ENCODE measurements at places on chromosomes 4 and X.

DNA sequence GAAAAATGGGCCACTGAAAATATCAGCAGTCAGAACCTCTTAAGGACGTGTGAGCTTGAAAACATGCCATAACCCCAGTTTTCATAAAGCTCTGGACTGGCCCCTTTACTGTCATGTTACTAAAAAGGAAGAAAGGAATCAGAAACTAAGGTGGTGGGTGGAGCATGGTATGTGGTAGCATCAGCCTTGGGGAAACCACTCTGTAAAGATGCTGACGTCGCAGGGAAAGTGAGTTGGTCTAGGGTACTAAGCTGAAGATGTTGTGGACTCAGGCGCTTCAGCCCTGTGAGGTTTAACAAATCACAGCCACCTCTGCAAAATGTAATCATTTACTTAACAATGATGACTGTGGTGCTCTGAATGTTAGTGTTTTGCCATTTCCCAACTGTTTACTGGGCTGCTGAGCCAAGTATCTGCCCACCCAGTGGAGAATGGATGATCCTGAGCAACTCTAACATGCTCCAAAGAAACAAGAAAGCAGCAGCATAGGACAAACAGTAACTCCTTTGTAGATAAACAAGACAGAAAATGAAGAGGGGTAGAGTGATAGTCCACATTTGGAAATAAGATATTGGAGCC, 33.4 kb downstream of the C4orf54 start:
- no peaks in the 10 kb centered on the region for H3K27me3 ChIP-seq
- H3K4me1 ChIP-seq = no peaks in the 10 kb centered on the region
- no peaks in the 10 kb centered on the region for H3K36me3 ChIP-seq

DNA sequence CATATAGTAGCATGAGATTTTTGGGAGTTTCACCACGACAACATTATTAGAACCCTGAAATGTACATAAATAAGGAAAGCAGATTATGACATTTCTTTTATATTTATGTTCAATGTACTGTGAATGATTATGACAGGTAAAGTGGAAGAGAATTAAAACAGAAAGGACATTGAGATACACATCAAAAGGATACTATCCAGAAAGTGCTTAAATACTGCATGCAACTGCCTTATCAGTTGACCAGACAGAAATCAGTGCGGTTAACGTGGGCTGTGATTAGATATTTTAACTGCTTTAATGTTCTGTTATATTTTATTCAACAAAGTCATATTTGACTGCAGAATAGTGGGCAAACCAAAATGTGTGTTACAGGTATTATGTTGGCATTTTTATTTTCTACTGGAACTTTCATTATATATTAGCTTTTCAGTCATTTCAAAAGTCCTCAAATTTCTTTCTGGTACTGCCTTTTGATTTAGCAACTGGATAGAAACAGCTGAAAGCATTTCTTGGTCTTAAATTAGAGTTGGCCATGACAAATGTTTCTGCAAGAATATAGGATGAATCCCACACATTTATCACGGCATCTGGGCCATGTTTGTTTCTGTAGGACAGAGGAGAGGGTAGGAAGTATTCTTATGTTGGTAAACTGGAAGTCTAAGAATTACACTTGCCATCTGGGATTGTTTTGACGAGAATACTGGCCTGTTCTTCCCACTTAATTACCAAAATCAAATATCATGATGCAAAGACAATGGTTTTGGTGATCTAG, 255.2 kb downstream of the SLC39A8 start:
- H3K4me1 ChIP-seq = no peaks in the 10 kb centered on the region
- no peak overlapping the region for H3K4me3 ChIP-seq
- no peaks in the 10 kb centered on the region for H3K27me3 ChIP-seq
- DNase-seq = no peak
- H3K27ac ChIP-seq = no peak overlapping the region

GRCh38 chrX:11193035-11193469, 81.9 kb downstream of the HCCS start:
- H3K4me3 ChIP-seq = no peak overlapping the region
- no peak overlapping the region for H3K27ac ChIP-seq
- H3K4me1 ChIP-seq = peaks cover 4% of the 10 kb centered on the region
- no peaks in the 10 kb centered on the region for H3K36me3 ChIP-seq

DNA sequence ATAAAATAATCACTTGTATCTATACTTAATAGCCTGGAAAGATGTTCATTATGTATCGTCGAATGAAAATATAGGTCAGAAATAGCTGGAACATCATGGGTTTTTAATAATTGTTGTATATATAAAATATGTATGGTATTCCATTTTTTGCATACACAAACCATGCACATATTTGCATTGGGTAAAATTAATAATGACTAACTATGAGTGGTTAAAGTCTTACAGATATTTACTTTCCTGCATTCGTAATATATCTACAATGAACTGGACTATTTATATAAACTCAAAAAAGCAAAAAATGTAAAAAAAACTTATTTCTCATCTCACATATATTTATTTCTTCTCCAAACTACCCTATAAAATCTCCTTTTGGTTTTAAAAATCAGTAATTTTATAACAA, 46.0 kb downstream of the CYLC1 start:
- no peak for DNase-seq
- no peaks in the 10 kb centered on the region for H3K27me3 ChIP-seq
- H3K27ac ChIP-seq = no peak overlapping the region
- no peaks in the 10 kb centered on the region for H3K36me3 ChIP-seq

- H3K4me3 ChIP-seq = no peak overlapping the region
- DNase-seq = peak; percentile 57
- H3K27me3 ChIP-seq = no peaks in the 10 kb centered on the region
Observed at GRCh38 chr4:25978327-25978726, 64.3 kb downstream of the SMIM20 start.

Data from fibroblast of lung (primary cell).